CD8-positive, alpha-beta memory T cell (primary cell): ENCODE measurements at places on chromosomes 13 and 19.

GRCh38 chr19:16374436-16374835, 49.8 kb downstream of the KLF2 start:
- DNase-seq: no peak

GRCh38 chr19:18109733-18110608, 12.4 kb downstream of the MAST3 start:
- peak; percentile 31 for DNase-seq

- DNase-seq: no peak
These were observed 39.0 kb downstream of the SERTM1 start for GRCh38 chr13:36712770-36713169.

- no peak for DNase-seq
These were observed 12.0 kb upstream of the NUMBL start for GRCh38 chr19:40702337-40703012.

GRCh38 chr13:70523622-70524021, 415.4 kb upstream of the KLHL1 start:
- no peak for DNase-seq
